ENCODE measurements at places on chromosomes 13 and 19. TPM values are rescaled to one million over a fixed set of nuclear protein-coding genes. Genes with fewer than 3 reads are reported as not detected.

- peak; percentile 91 for DNase-seq
Measured at GRCh38 chr19:41263042-41263849, 926 bp upstream of the HNRNPUL1 start.

DNA sequence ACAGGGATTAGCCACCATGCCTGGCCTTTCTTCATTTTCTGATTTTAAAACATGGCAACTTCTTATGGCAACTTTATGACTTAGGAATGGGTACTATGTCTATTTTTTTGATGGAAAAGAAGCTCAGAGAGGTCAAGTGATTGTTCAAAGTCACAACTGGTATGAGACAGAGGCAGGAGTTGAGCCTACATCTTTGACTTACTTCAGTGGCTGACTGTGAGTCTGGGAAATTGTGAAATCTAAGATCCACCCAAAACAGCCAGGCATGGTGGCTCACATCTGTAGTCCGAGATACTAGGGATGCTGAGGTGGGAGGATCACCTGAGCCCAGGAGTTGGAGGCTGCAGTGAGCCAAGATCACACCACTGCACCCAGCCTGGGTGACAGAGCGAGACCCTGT lies 2.4 kb upstream of the ACTL9 start:
- no peak for DNase-seq

DNA sequence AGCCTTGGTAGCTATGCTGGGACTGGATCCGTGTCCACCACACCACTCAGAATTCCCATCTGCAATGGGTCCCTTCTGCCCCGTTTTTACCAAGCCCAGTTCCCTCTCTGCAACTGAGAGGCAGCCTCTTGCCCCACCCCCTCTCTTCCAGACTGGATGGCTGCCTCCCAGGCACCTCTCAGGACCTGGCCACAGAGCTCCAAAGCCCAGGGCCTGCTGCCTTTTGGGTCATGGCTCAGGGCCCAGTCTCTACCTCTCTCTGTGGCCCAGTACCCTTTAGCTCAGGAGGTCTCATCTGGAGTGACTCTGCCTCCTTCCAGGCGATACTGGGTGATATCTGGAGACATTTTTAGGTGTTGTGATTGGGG lies 10.3 kb upstream of the ZBTB7A start:
- no peak for DNase-seq

DNA sequence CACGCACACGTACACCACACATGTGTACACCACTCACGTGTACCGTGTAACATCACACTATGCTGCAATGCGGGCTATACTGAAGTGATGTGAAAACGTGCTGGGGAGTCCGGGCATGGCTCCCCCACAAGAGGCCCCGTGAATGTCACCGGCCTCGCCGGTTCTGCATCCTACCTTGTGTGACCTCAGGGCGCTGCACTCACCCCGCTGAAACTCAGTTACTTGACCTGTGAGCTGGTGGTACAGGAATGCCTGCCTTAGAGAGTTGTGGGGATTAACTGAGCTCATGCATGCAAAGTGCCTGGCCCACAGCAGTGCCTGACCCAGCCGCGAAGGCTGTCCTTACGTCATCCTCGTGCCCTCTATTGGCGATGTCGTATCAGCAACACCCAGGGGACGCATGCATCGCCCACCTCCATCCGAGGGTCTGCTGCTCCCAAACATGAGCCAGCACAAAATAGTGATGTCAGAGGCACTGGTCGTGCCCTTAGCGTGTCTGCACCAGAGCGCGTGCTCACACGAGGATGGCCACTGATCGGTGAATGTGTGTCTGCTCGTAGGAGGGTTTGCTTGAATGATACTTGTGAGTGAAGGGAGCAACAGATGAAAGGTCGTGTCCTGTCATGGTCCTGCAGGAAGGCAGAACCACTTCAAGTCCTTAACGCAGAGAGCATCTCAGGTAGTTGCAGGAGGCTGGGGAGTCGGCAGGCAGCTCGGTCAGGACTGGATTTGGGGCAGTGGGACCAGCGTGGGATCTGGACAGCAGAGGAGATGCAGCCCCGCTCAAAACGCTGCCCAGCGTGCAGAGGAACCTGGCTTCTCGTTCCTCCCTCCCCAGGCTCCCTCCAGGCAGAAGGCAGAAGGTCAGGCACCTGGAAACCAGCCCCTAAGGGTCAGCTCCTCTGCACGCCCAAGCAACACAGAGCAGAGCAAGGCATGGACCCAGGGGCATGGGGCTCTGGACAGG lies 126.2 kb upstream of the SPACA7 start:
- no peak for DNase-seq

DNA sequence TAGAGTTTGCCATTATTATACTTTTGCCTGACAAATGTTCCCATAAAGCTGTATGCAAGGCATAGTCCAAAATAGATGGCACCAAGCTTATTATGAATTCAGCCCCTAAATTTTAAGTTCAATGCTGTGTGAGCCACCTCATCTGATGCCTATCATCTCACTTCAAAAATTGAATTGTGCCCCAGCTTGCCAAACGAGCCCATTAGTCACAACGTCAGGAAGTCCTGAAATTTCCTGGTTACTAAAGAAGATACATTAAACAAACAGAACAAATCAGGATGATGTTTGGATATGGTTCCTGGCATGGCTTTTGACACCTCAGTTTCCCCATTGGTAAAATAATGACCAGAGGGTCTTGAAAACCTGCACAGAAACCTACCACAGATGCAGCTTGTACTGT lies 147.5 kb upstream of the SOX21 start:
- no peak for DNase-seq

DNA sequence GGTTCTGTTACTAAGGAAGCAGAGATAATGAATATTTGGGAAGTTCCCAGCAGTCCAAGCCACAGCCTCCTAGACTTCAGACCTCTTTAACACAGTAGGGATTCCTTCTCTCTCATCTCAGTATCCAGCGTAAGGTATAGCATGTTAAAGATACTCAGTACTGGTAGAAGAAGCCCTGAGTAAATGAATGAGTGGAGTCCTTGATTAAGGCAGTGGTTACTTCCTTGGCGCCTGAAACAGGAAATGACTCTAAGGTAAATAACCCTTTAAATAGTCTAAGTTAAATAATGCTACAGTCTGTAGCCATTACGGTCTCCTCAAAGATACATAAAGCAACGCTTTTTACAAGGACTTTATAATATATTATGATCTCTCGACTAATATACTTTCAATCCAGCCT lies 650.8 kb upstream of the MIR17HG start:
- no peak for DNase-seq

DNA sequence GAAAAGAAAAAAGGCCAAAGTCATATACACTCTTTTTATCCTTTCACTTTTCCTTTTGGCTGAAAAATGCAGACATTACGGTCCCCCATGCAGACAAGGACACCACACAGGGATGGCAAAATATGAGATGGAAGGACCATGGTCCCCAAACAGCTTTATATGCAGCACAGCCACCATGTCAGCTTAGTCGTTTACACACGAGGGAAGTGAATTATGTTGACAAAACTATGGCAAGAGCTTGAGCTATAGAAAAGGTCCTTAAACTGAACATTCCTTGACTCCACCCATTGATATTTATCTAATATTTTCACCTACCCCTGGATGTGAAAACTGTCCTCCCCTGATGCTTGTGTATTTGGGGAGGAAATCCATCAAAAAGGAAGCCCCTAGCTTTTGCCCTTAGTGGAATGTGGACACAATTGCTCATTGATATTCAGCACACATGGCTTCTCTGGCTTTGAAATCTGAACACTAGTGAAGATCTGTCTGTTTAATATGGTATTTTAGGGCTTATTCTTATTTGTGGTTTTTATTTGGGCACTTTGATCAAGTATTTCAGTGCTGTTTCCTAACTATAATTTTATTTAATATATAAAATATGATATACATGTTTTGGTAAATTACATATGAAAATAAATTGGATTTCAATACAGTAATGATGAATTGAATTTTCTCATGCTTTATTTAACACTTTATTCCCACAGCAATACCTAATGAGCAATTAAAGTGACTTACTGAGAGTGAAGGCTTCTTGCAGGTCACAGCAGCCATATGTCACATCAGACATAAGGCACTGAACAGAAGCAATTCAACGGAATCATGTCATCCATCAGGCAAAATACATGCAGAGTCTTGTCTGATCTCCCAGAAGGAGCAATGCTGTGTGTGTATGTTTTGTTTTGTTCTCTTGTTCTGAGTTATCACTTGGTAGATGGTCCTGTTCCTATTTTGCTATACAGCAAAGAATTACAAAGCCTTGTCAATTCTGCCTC lies 6.8 kb upstream of the GTF2F2 start:
- no peak for DNase-seq

GRCh38 chr13:64041296-64041695 lies 2625.6 kb upstream of the PCDH20 start:
- DNase-seq: no peak

- DNase-seq: no peak
Measured at GRCh38 chr13:109297628-109298027, 488.8 kb downstream of the IRS2 start.

GRCh38 chr13:35225159-35225558 lies 251.3 kb downstream of the MAB21L1 start:
- no peak for DNase-seq

DNA sequence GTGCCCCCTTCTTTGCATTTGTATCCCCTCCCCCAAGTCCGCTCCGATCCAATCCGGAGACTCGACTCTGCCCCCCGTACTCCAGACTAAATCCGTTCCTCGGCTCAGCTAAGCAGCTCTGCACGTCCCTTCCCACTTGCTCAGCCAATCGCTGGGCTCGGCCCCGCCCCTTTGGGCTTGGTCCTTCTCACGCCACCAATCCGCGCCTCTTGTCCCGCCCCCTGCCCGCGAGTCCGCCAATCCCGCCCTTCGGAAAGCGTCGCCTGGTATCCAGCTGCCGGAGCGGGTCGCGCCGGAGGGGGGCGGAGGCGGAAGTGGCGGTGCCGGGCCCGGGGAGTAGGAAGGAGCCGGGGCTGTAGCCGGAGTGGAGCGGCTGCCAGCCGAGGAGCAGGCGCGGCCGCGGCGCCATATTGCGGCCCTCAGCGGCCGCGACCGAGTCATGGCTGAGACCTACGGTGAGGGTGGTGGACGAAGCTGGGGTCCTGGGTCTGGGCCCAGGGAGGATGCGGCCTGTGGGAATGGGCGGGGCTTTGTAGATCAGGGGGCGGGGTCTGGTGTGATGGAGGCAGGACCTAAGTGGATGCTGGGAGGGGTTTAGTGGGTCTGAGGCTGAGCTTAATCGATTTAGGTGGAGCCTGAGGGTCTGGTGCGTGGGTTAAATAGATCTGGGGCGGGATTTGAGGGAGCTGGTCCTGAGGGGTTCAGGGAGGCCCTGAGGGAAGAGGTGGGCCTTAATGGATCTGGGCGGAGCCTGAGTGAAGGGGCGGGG lies at the start of gene RAB4B:
Gene RAB4B (plus strand): TSS at position 311 of the 769 bp plus-strand sequence. CDS start 129 bp downstream, at position 440.
- peak; percentile 100 for DNase-seq

- DNase-seq: no peak
Measured at GRCh38 chr13:72151241-72151640, 284.2 kb upstream of the DACH1 start.

DNA sequence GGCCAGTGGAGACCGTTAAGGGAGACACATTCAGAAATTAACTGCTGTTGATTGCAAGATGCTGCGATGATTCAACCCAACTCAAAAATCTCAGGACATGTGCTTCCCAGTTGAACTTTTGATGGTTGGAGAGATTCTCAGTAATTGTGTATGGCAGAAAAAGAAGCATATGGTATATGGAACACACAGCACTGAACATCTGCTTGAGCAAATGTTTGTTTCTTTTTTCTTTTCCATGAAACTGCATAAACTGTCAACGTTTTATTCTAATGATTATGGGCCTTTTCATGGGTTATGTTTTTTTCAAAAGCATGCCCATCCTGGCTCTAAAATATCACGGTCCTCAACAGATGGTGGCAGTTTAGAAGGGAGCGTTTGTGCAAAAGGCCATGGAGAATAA lies 40.1 kb upstream of the USP29 start:
- DNase-seq: no peak

DNA sequence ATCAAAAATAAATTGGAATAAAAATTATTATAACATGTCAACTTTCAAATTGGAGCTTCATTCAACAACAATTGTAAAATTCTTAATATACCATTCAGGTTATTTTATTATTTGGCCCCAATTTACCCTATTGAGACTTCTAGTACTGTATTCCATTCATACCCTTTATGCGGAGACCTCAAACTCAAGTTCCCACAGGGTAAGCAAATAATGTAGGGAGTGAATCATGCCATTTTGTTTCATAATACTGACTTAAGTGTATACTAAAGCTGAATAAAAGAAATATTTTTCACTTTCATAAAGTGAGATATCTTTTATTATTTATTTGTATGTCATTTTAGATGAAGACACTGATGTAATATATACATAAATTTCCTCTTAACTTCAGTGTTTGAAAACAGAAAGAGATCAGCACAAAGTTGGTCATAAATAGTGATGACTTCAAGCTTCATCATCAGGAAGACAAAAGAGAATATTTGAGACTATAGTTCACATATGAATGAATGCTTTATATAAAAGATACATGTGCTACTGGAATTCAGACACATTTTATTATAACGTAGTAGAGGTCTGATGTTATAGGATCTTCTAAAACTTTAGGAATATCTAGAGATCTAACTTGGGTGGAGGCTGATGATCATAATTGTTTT lies 894.4 kb upstream of the PCDH9 start:
- DNase-seq: no peak

GRCh38 chr13:42977219-42977659 lies 14.8 kb downstream of the EPSTI1 start:
- DNase-seq: no peak

DNA sequence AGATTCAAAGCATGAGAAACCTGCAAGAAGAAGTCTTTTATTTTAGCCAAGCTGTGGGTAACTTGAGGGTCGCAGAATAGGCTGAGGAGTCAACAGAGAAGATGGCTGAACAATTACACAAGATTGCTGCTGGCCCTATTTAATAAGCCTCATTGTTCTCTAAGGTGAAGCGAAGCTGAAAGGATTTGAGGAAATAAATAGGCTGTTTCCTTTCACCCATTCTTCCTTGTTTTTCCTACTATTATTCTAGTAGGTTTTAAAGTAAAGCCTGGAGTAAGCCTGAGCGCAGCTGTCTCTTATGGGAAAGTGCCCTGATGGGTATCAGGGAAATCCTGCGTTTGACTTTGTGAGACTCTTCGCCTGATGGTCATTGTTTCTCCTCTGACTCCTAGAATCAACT lies 25.0 kb upstream of the PCCA start:
- no peak for DNase-seq

GRCh38 chr13:46543287-46543686 lies 9.7 kb upstream of the LRCH1 start:
- no peak for DNase-seq

ZNF729 gene
- total RNA-seq: not detected

B9D2 gene
- total RNA-seq: 6.8 TPM

LRCH1 gene
- 22.4 TPM for total RNA-seq

TBC1D17 gene
- 22.8 TPM for total RNA-seq
